ENCODE measurements at places on chromosomes 6 and 20. TPM values are rescaled to one million over a fixed set of nuclear protein-coding genes. Genes with fewer than 3 reads are reported as not detected.

- no peak overlapping the region for H3K27ac ChIP-seq
- no peaks in the 10 kb centered on the region for H3K36me3 ChIP-seq
- peaks cover 5% of the 10 kb centered on the region for H3K4me1 ChIP-seq
- H3K27me3 ChIP-seq, result no peaks in the 10 kb centered on the region
- DNase-seq, result no peak
- H3K4me3 ChIP-seq, result no peak overlapping the region
These were observed 4.3 kb upstream of the AKIRIN2 start for GRCh38 chr6:87706187-87706966.

- H3K4me3 ChIP-seq, result no peak overlapping the region
- H3K27ac ChIP-seq, result no peak overlapping the region
- DNase-seq, result no peak
- no peaks in the 10 kb centered on the region for H3K4me1 ChIP-seq
These were observed 420.1 kb downstream of the NKAIN2 start for GRCh38 chr6:124223611-124224345.

- H3K36me3 ChIP-seq, result no peaks in the 10 kb centered on the region
- no peak for DNase-seq
- peaks cover 66% of the 10 kb centered on the region for H3K4me1 ChIP-seq
These were observed 27.8 kb upstream of the TLDC2 start for GRCh38 chr20:36848078-36848660.

DNA sequence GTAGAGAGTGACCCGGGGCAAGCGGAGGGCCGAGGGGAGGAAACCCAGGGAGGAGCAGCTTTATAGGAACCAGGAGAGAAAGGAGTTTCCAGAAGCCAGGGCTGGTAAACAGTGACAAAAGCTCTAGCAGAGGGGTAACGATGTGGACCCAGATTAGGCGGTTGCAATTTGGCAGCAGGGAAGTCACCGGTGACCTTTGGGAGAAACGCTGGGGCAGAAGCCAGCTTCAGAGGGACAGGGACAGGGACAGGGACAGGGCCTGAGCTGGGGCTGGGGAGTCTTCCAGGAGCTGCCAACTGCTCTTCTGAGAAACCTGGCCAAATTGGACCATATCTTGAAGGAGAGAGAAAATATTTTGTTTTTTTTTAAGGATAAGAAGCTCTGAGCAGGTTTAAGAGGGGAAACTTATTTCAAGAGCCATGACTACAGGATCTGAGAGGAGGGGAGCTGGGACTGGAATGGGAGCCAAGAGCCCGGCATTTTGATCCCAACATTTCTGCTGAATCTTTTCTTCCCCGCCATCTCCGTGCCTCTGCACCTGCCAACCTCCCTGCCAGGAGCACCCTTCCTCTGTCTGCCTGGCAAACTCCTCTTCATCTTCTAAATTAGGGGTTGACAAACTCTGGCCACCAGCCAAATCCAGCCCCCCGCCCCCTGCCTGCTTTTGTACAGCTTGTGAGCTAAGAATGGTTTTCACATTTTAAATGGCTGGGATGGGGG lies 22.6 kb upstream of the PREX1 start:
- H3K27ac ChIP-seq, result no peak overlapping the region
- H3K27me3 ChIP-seq, result no peaks in the 10 kb centered on the region
- no peaks in the 10 kb centered on the region for H3K4me1 ChIP-seq
- H3K4me3 ChIP-seq, result no peak overlapping the region

GRCh38 chr20:54282625-54283024 lies 74.7 kb downstream of the PFDN4 start:
- no peaks in the 10 kb centered on the region for H3K36me3 ChIP-seq
- no peaks in the 10 kb centered on the region for H3K4me1 ChIP-seq
- H3K27me3 ChIP-seq, result no peaks in the 10 kb centered on the region
- DNase-seq, result no peak

C6orf15 gene
- total RNA-seq, result not detected

DNA sequence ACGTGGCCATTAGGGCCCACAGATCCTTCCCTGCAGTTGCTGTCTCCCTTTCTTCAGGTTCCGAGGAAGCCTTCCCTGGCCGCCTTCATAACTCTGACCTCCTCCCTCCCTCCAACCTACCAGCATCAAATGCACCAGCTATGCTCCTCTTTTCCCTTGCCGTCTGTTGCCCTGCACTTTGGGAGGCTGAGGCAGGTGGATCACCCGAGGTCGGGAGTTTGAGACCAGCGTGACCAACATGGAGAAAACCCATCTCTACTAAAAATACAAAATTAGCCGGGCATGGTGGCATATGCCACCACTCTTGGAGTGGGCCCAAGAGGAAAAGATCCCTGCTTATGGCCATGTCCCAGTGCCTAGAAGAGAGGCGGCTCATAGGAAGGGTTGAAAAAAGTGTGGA lies 31.8 kb downstream of the RNASET2 start:
- peak; percentile 54 for DNase-seq
- no peaks in the 10 kb centered on the region for H3K36me3 ChIP-seq
- H3K4me3 ChIP-seq, result no peak overlapping the region
- H3K4me1 ChIP-seq, result no peaks in the 10 kb centered on the region

DNA sequence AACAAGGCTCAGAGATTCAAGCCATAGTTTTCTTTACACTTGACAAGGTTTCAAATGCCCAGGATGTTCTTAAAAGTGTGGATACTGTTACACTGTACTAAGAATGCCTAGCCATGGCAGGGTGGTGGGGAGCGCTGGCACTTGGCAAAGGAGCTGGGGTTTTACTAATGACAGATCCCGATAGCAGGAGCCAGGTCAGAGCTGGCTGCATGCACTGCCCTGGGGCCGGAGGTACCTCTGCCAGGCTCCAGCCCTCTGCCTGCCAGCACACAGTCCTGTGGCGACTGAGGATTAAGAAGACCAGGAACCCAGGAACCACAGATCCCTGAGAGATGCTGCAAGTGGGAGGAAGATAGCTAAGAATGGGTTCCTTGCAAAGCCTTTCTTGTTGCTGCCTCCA lies 260.3 kb downstream of the ALDH8A1 start:
- H3K4me3 ChIP-seq, result no peak overlapping the region
- no peaks in the 10 kb centered on the region for H3K27me3 ChIP-seq
- no peaks in the 10 kb centered on the region for H3K36me3 ChIP-seq
- no peak overlapping the region for H3K27ac ChIP-seq
- no peak for DNase-seq
- no peaks in the 10 kb centered on the region for H3K4me1 ChIP-seq

GRCh38 chr6:166708460-166708859 lies 81.4 kb upstream of the RPS6KA2 start:
- no peaks in the 10 kb centered on the region for H3K36me3 ChIP-seq
- no peaks in the 10 kb centered on the region for H3K27me3 ChIP-seq
- no peak overlapping the region for H3K27ac ChIP-seq
- no peaks in the 10 kb centered on the region for H3K4me1 ChIP-seq

GRCh38 chr6:10725716-10726115 lies 2.8 kb downstream of the TMEM14C start:
- no peak overlapping the region for H3K4me3 ChIP-seq
- H3K27ac ChIP-seq, result no peak overlapping the region
- peaks cover 42% of the 10 kb centered on the region for H3K36me3 ChIP-seq
- peaks cover 49% of the 10 kb centered on the region for H3K4me1 ChIP-seq

- H3K27ac ChIP-seq, result no peak overlapping the region
- H3K4me1 ChIP-seq, result no peaks in the 10 kb centered on the region
- H3K4me3 ChIP-seq, result no peak overlapping the region
These were observed 1714.5 kb downstream of the GRIK2 start for GRCh38 chr6:103107985-103108384.

GRCh38 chr6:6131492-6132109 lies 124.9 kb upstream of the NRN1 start:
- H3K27ac ChIP-seq, result no peak overlapping the region
- H3K4me3 ChIP-seq, result no peak overlapping the region
- no peak for DNase-seq
- H3K4me1 ChIP-seq, result no peaks in the 10 kb centered on the region

DNA sequence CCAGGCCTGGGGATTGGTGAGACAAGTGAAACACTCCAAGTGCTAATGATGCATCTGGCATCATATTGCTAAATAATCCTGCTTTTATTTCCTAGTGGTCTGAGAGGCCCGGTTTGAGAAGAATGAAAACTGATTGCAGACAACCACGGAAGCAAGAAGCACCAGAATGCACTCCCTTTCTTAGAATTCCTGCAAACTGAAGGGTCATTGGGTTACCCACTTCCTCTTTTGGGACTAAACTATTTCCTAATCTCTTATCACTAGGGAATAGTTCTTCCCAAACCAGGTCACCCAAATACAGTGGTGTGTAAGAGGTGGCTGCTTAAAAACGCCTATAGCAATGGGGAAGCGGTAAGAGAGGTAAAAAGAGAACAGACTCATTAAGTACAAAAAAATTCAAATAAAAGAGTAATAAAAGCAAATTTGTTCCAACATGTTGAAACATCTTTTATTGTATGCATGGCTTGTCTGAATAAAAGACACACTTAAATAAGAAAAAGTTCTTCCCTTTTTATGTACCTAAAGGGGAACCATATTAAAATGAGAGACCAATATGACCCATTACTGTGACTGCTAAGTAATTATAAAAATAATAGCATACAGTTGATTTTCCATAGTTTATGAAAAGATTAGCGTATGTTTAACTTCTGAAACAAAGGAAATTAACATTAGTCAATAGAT lies 125.8 kb downstream of the MYB start:
- no peak overlapping the region for H3K27ac ChIP-seq
- DNase-seq, result no peak
- no peak overlapping the region for H3K4me3 ChIP-seq
- H3K4me1 ChIP-seq, result no peaks in the 10 kb centered on the region
- no peaks in the 10 kb centered on the region for H3K36me3 ChIP-seq

DNA sequence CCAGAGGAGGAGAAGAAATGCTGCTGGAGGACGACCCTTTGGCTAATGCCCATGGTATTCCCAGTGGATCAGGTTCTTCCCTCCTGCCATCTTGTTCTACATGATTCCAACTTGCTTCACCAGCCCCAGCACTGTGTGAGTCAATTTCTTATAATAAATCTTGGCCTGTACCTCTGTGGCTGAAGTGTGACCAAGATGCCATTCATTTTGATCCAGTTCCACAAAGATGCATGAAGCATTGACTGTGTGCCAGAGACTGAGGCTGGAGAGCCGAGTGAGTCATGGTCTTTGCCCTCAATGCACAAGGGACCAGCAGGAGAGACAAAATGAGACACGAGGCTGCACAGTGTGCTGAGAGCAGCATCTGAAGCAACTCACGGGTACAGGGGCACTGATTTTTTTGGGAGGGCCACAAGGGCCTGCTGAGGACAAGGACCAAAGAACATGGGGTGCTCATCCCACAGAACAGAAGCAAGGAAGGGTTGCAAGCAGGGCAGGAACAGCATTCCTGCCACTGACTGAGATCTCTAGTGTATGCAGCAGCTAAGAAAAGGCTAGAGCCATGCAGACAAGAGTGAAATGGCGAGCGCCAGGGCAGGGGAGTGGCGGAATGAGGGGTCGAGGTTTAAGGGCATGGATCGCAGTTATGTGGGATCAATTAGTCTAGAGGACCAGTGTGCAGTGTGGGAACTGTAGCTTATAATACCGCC lies 207.0 kb downstream of the THBS2 start:
- no peak overlapping the region for H3K4me3 ChIP-seq
- no peak overlapping the region for H3K27ac ChIP-seq
- H3K36me3 ChIP-seq, result no peaks in the 10 kb centered on the region
- peaks cover 8% of the 10 kb centered on the region for H3K4me1 ChIP-seq

GRCh38 chr6:106422534-106422933 lies 62.0 kb downstream of the CRYBG1 start:
- H3K27me3 ChIP-seq, result no peaks in the 10 kb centered on the region
- no peak overlapping the region for H3K4me3 ChIP-seq
- H3K27ac ChIP-seq, result no peak overlapping the region
- DNase-seq, result no peak

DNA sequence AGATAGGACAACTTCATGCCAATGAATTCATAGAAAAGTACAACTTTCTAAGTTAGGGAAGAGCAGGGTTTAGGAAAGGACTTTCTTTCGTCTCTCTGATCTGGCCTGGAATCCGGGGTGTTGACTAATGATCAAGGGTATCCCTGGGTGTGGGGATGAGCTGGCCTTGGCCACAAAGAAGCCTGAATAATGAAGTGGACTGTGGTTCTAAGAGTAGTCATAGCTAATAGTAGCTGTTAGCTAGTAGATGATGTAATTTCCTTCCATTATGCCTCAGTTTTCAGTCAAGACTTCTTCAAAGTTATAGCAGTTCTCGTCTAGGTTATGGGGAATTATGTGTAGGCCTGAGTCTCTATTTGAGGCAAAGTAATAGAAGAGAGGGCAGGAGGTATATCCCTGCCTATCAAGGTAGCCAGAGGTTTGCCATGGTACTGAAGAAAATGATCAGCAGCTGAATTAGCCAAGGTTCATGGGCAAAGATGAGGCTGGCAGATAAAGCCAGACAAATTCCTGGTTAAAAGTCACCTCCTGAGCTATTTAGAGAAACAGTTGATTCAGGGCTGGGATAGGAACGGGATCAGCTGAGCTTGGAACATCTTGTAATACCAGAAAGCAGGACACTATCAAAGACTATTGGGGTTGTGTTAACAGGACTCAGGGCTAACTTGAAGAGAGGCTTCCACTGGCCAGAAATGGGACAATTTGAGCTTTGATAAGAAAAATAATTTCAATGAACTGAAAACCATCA lies 18.7 kb upstream of the TRPC4AP start:
- no peak overlapping the region for H3K27ac ChIP-seq
- no peak for DNase-seq
- no peaks in the 10 kb centered on the region for H3K27me3 ChIP-seq
- H3K4me3 ChIP-seq, result no peak overlapping the region
- H3K4me1 ChIP-seq, result no peaks in the 10 kb centered on the region

SMLR1 gene
- not detected for total RNA-seq

GRCh38 chr20:17762243-17762872 lies 62.6 kb downstream of the BANF2 start:
- no peak overlapping the region for H3K4me3 ChIP-seq
- no peaks in the 10 kb centered on the region for H3K4me1 ChIP-seq
- H3K36me3 ChIP-seq, result no peaks in the 10 kb centered on the region

GRCh38 chr20:17471606-17472187 lies 59.5 kb downstream of the BFSP1 start:
- DNase-seq, result no peak
- no peaks in the 10 kb centered on the region for H3K36me3 ChIP-seq
- no peaks in the 10 kb centered on the region for H3K27me3 ChIP-seq
- no peak overlapping the region for H3K4me3 ChIP-seq
- H3K4me1 ChIP-seq, result no peaks in the 10 kb centered on the region
- H3K27ac ChIP-seq, result no peak overlapping the region

GRCh38 chr6:24522228-24523176 lies 27.7 kb downstream of the ALDH5A1 start:
- no peak overlapping the region for H3K4me3 ChIP-seq
- H3K4me1 ChIP-seq, result no peaks in the 10 kb centered on the region
- no peaks in the 10 kb centered on the region for H3K27me3 ChIP-seq
- DNase-seq, result peak; percentile 34
- no peaks in the 10 kb centered on the region for H3K36me3 ChIP-seq
- H3K27ac ChIP-seq, result no peak overlapping the region

GRCh38 chr6:121694801-121695251 lies 259.4 kb downstream of the GJA1 start:
- H3K36me3 ChIP-seq, result no peaks in the 10 kb centered on the region
- no peaks in the 10 kb centered on the region for H3K27me3 ChIP-seq
- peaks cover 17% of the 10 kb centered on the region for H3K4me1 ChIP-seq
- H3K27ac ChIP-seq, result no peak overlapping the region
- no peak for DNase-seq

GRCh38 chr6:106927531-106928398 lies 46.8 kb downstream of the CD24 start:
- H3K4me3 ChIP-seq, result no peak overlapping the region
